ENCODE measurements at places on chromosomes 6 and 20.

DNA sequence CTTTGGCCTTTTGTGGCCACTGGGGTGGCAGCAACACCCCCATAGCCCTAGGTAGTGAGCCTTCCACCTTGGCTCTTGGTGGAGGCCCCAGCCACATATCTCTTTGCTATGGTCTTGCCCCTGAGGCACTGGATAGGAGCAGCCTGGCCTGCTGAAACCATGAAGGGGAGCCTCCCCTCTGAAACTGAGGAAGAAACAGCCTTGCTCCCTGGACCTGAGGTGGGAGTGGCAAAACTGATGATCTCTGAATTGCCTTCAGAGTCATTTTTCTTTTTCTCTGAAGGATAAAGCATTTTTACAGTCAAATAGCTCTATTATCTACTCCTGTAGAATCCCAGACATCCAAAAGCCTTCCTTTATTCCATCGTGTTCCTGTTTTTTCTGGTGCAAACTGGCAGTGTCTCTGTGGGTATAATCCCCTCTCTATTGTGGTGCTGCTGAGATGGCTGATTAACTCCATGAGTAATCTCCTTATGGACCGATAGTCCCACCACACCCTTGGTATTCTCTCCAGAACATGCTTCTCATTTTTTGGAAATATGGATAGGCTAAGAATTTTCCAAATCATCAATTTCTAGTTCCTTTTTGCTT is 22.0 kb upstream of the PRSS35 start:
- DNase-seq = no peak

DNA sequence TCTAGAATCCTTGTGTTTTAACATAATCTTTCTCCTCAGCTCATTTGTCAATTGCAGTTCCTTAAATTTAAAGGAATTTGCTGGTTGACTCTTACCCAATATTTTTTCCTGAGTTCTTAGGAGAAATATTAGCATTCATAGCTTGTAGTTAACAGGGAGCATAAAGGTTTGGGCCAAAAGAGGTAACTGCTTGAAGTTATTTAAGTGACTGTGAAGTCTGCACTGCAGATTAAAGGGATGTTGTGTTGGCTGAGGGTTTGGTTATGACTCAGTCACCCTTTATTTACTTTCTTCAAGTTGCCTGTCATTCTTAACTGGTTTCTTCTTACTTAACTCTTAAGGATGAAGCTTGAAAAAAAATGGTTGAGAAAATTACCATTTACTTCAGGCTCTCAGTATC is 220.3 kb upstream of the LAMP5 start:
- DNase-seq = no peak

DNA sequence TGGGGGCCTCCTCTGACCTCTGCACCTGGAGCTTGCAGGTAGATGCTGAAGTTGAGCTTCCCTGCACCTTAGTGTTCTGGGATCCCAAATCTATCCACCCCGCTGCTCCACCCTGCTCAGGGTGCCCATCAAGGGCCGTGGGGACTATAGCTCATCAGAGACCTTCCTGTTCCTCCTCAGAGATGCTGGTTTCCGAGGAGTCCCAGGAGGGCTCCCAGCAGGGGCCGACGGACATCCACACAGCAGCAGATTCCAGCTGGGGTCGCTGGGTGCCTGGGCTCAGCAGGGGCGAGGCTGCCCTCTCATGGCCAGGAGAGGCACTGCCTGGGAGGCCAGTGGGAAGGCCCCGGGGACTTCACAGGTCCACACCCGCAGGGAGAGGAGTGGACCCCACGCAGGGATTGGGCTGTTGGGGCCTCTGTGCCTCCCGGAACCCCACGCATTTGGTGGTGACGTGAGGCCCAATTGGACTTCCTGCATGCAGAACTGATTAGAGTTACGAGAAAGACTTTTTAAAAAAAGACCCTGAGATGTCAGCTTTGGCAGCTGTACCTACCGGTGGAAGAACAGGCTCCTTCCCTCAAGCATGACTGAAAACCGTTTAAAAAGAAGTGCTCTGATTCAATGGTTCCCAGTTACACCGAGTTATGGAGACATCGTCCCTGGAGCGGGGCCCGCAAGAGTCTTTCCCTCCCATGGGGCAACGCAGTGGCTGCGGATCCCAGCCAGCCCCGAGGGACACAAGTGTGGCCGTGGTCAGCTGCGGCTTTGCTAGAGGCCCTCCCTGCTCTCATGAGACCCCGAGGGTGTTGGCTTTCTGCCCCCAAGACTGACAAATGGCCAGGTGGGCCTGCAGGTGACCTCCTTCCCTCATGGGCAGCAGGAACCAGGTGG is 25.3 kb upstream of the SLCO4A1 start:
- no peak for DNase-seq

- no peak for DNase-seq
Observed at GRCh38 chr20:62320581-62321354, 18.0 kb downstream of the ADRM1 start.

DNA sequence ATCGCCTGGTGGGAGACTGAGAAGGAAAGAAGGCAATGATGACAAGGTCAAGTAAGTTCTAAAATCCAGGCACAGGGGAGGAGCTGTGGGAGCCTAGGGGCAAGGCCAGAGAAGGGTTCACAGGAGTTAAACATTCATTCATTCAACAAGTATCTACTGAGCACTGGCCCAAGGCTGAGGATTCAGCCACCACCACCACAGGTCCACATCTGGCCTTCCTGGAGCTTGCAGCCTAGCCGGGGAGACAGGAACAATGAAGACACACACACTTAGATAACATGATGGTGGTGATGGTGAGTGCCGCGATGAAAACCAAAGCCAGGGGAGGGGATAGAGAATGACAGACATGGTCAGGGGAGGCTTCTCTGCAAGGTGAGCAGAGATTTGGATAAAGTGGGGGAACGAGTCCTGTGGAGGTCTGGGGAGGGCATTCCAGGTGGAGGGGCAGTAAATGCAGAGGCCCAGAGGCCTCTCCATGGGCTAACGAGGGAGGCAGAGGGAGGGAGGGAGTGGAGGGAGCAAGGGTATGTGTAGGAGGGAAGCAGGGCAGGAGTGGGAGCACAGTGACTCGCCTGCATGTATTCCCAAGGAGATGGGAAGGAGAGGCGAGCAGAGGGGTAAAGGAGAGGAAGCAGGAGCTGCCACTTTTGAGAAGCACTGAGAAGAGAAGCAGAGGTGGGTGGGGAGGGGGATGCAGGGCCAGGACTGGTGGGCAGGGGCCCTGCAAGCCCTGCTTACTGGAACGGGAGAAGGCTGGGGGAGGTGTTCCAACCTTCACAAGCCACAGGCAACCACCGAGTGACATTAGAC is 10.5 kb upstream of the RSPO4 start:
- no peak for DNase-seq

GRCh38 chr6:113642714-113643406 is 214.3 kb upstream of the MARCKS start:
- DNase-seq = no peak

- no peak for DNase-seq
Observed at GRCh38 chr6:148682990-148683389, 63.8 kb upstream of the UST start.

DNA sequence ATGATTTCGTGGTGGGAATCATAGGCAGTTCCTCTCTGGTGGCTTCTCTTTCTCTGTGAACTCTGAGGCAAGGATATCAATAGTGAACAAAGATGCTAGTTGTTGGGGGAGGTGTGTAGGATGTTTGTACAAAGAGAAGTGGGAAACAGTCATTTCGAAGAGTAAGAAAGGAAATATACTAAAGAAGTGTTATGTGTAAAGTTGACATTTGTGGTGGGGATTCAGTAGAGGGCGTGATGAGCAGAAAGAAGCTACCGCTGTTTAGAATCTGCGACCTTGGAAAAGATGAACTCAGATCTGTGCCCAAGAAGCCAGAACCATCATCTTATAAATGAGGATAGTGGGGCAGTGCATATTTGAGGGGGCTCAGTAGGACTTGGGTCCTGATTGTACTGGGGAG is 11.4 kb downstream of the SLC35F1 start:
- DNase-seq = no peak
